ENCODE measurements at places on chromosomes 1 and 21.

DNA sequence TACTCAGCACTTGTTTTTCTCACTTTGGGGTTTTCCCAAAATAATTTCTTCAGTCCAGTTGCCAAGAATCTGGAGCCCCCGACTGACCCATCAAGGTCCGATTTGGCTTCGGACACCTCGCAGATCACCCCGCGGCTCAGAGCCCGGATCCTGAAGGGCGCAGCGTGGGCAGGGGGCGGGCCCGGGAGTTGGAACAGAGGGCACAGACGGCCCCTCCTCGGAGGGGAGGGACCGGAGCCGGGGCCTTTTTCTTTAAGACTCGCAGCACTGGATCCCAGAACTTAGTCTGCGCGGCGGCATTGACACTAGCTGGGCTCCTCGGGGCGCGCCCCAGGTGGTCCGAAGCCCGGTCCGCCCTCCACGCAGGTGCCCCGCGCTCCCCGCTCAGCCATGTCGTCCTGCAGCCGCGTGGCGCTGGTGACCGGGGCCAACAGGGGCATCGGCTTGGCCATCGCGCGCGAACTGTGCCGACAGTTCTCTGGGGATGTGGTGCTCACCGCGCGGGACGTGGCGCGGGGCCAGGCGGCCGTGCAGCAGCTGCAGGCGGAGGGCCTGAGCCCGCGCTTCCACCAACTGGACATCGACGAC is at the start of gene CBR3:
CBR3 (plus strand) TSS at position 277 of the 588 bp plus-strand sequence; CDS start at position 391, 114 bp downstream.
- no peak for DNase-seq

- peak; percentile 64 for DNase-seq
Observed at GRCh38 chr21:35026617-35027562, 22.2 kb downstream of the RUNX1 start.

- no peak for DNase-seq
Observed at GRCh38 chr1:233277637-233278606, 17.6 kb downstream of the PCNX2 start.

DNA sequence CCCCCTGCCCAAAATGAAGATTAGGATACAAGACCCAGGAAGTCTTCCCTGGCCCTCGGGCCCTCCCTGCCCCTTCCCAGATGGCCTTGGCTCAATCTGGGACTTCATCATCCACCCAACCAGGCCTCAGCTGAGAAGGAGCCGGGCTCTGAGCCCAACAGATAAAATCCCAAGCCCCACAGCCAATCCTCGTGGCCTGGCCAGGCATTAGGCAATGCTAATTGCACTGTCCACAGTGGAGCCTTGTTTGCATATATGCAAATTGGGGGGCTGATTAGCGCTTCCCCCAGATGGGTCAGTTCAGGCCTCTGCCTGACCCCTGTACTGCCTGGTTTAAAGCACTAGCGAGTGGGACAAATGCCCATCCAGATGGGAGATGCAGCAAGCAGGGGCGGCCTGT is 34.9 kb downstream of the IGSF21 start:
- DNase-seq: no peak

DNA sequence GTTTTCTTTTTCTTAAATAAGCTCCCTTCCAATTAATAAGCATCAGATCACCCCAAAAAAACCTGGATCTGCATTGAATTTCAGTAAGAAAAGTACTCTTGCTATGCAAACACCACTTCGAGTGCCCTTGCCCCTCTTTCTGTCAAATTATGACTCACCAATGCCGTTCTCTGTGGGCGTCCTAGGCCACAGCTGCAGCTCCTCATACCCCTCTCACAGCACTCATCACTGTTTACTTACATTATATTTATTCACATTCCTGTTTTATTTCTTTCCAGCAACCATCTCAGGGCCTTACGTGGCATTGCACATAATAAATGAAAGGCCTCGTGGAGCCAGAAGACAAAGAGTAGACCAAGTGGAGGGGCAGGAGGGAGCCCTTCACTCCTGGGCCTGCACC is 99.1 kb upstream of the CTTNBP2NL start:
- DNase-seq: no peak

GRCh38 chr21:45135122-45135521 is 60.7 kb downstream of the ADARB1 start:
- DNase-seq: no peak

DNA sequence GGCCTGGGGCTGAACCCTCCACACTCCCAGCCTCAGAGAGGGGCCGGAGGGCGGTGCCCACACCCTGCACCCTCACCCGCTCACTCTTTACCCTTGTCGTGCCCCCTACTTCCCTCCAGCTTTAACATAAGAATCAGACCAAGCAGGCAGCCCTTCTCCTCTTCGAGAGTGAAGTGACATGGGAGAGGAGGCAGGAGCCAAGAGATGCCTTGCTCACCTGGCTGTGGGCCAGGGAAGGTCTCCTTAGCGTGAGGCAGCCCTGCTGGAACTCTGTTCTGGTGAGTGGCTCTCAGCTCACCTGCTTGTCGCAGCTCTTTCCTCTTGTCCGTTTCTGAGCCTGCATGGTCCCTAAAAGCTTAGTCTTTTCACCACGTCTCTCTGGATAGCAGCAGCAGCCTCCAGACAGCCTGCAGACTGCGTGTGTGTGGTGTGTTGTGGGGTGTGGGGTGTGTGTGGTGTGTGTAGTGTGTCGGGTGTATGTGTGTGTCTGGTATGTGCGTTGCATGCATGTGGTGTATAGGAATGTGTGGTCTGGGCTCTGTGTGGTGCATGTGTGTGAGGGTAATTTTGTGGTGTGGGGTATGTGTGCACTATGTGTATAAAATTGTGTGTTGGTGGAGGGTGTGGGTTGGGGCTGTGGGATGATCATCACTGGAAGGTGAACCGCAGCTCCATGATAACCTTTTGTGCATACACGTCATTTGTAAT is 86.7 kb downstream of the CCDC185 start:
- DNase-seq: no peak

GRCh38 chr1:95033843-95034242 is 38.9 kb downstream of the ALG14 start:
- no peak for DNase-seq

- no peak for DNase-seq
Observed at GRCh38 chr1:119001181-119002027, 13.3 kb upstream of the TBX15 start.
